HFFc6 (cell line): ENCODE measurements at places on chromosomes 4 and X. TPM values are rescaled to one million over a fixed set of nuclear protein-coding genes. Genes with fewer than 3 reads are reported as not detected.

DNA sequence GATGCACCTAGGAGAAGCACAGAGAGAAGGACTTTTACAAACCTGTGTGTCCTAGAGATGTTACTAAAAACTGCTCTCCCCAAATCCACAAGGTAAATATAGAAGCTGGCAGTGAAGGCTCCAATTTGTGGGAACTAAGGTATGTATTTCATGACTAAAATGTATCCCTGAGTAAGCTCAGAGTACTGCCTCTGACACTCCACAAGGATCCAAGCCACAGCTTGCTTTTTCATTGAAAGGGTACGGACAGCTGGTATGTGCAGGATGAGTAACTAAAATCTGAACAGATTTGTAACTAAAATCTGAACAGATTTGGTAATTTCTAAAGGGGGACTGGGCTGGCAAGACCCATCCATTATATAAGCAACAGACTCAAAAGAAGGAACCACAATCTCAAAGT is 187.6 kb downstream of the DCLK2 start:
- DNase-seq = no peak

- no peak for DNase-seq
Measured at GRCh38 chrX:154068560-154068959, 29.0 kb downstream of the MECP2 start.

- DNase-seq = no peak
Measured at GRCh38 chr4:119105605-119106004, 30.0 kb upstream of the MYOZ2 start.

- DNase-seq = no peak
Measured at GRCh38 chr4:8552581-8553205, 27.5 kb upstream of the GPR78 start.

GRCh38 chrX:13898083-13898482 is 81.2 kb upstream of the GPM6B start:
- peak; percentile 9 for DNase-seq

GRCh38 chr4:93327346-93327745 is 501.2 kb upstream of the ATOH1 start:
- DNase-seq = no peak

DNA sequence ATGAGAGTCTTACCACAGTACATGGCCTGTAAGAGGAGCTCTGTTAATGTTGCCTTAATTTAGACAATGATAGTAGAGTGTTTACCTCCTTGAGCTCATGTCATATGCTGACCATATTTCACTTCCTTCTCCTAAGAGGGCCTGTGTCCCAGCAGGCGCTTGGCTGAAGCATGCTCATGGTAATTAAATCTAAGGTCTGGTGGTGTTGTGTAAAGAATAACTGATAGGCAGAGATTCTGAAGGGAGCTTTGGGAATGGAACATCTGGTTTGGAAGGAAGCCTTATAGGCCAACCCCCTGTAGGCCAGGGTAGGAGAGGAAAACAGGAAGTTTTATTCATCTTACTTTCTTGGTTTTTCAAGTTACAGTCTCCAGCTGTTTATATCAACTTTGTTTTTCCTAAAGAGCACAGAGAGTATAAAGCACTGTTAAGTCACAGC is 300.2 kb downstream of the USP46 start:
- DNase-seq = no peak

DNA sequence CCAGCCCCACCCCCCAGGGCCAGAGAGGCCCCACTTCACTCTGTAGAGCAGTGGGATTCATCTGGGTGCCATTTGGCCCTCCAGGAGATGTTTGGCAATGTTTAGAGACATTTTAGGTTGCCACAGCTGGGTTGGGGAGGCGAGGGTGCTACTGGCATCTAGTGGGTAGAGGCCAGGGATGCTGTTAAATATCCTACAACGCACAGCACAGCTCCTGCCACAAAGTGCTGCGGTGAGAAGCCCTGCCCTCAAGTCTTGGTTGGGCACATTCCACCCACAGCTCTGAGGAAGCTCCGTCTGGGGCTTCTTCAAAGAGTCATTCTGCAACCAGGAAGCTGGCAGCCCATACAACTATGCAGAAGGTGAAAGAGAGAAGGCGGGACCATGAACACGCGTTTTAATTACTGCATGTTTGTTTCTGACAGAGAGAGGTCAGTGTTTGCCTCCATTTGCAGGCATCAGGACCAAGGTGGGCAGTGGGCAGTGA is 48.1 kb upstream of the FAM9C start:
- no peak for DNase-seq

DNA sequence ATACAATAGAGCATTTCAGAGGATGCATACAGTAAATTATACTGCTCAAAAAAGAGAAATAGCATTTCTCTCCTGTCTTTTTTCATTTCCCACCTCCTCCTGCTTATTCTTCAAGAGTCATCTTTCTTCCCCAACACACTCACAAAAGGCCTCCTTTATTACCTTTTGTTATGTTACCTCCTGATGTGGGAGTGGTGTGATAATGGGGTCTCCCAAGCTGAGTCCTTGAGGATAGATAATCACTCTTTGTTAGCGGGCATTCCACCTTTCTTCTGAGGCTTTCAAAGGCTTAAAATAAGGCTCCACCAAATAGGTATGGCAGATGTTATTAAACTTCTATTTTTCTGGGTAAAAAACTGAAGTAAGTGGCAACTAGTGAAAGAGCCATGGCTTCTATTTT is 159.8 kb downstream of the CPEB2 start:
- DNase-seq = no peak

GRCh38 chr4:129545599-129546278 is 449.8 kb downstream of the C4orf33 start:
- DNase-seq = no peak

GRCh38 chr4:680928-681645 is 6.7 kb downstream of the MYL5 start:
- DNase-seq = no peak

GRCh38 chr4:20276848-20277247 is 25.1 kb downstream of the SLIT2 start:
- DNase-seq = no peak

The MAGED2 gene
- total RNA-seq = 187 to 246 TPM (median 228 TPM) in 3 replicates

DNA sequence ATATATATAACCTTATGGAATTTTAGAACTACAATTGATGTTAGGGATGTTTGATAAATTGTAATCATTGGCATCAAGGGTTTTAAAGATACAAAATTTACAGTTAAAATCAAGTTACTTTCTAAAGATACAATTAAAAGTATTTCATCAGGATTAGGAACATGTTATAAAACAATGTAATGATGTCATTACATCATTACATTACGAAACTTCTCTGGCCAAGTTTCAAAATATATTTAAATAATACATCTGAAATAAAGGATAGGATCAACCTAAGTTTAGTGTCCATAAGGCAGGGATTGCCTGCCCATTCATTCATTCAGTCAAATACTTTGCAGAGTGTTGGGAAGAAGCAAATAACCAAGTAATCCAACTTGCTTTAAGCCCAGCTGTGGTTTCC is 75.1 kb downstream of the TENM3 start:
- DNase-seq = no peak

The KCTD8 gene
- not detected in 3 replicates for total RNA-seq

DNA sequence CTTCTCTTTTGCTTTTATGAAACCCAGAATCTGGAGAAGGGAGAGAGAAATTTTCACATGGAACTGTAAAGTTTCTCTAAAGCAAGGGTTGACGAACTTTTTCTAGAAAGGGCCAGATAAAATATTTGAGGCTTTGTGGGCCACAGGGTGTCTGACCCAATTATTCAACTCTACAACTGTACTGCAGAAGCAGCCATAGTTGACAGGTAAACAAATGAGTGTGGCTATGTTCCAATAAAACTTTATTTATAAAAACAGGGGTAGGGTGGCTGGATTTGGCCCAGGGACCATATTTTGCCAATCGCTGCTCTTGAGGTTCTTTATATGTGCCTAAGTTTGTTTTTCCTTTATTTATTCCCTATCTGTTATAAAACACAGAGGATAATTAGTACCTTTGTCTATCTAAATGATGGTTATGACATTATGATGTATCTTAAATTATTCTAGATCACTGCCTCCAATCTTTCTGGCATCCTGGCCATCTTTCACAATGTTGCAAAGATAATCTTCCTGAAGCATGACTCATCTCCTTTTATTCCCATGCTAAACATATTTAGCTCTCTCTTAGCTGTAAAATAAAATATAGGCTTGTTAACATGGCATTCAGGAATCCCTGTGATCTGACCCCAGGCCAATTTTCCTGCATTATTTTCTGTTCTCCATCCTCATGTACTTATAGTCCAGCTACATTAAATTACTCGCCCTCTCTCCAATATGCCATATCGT is 106.8 kb upstream of the CBLL2 start:
- DNase-seq = peak; percentile 1

GRCh38 chrX:4179031-4179430 is 465.6 kb upstream of the PRKX start:
- DNase-seq = no peak

- no peak for DNase-seq
Measured at GRCh38 chrX:24266996-24267395, 46.9 kb downstream of the SUPT20HL2 start.

The PCSK1N gene
- total RNA-seq = not detected in 3 replicates

The HSFX4 gene
- total RNA-seq = not detected in 3 replicates

DNA sequence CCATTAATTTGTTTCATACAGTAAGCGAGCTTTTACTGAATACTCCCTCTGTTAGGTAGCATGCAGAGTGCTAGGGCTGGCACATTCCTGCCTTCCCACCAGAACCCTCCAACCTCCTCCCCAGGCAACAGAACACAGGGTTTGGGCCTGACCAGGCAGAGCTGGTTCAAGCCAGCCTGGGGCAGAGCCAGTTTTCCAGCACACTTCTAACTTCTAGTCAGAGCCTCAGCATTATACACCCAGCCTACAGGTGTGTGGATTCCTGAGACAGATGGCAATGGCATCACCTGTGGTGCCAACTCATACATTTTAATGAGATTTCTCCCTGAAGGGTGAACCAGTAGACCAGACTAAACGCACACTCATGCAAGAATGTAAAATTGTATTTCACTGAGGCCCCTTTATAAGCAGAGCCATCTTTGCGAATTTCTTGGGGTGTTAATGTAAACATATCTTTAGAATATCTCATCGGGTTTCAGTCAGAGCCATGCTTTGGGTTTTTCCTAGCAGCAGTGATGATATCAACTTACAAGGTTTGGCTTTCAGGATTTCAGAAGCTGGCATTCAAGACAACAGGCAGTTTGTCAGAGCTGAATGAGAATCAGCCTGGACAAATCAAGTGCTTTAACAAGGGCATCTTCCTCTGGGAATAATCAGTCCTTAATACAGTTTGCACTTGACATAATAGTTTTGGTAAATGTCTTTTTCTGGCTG is 92.0 kb downstream of the GATB start:
- peak; percentile 18 for DNase-seq

DNA sequence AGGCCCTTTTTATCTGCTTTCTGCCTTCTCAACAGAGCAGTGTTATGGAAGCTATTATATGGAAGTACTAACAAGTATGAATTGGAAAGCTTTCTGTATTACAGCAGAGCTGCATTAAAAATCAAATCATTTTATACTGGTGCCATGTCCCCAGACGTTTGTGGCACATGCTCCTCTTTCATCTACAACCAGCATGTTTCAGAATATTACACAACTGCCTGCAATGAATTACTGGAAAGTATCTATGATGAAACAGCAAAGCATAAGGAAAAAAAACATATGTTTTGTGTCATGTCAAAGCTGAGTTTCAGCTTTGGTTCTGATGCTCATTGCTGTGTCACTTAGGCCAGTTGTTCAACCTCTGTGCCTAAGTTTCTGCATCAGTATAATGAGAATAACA is 576.8 kb downstream of the GBA3 start:
- DNase-seq = no peak

The CT45A10 gene
- total RNA-seq = not detected in 3 replicates

GRCh38 chr4:123450393-123450792 is 53.8 kb downstream of the SPRY1 start:
- DNase-seq = no peak

GRCh38 chrX:7262551-7262950 is 114.6 kb upstream of the PUDP start:
- no peak for DNase-seq

The LRCH2 gene
- 5.4 to 7.6 TPM (median 5.7 TPM) in 3 replicates for total RNA-seq

- no peak for DNase-seq
Measured at GRCh38 chr4:57219431-57219830, 109.2 kb upstream of the IGFBP7 start.

The TMEM156 gene
- 0.46 to 0.81 TPM (median 0.48 TPM) in 3 replicates for total RNA-seq

- DNase-seq = no peak
Measured at GRCh38 chrX:37371578-37371991, 22.4 kb downstream of the PRRG1 start.

The SYAP1 gene
- total RNA-seq = 34.1 to 39.2 TPM (median 37.4 TPM) in 3 replicates

DNA sequence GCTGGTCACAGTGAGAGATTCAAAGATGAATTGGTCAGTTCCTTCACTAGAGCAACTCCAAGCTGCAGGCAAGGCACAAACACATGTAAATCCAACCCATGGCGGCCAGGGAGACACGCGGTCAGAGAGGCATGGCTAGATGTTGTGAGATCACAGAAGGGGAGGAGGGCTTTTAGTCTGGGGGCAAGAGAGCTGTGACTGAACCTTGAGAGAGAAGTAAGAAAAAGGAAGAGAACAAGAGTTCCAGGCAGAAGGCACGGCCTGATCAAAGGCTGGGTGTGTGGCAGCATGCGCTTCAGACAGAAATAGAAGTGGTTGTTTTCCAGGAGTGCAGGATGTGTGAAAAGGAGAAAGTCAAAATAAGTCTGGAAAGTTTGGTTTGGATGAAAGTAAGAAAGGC is 15.9 kb downstream of the CCDC149 start:
- DNase-seq = no peak

The OCIAD1 gene
- total RNA-seq = 146 to 177 TPM (median 175 TPM) in 3 replicates

DNA sequence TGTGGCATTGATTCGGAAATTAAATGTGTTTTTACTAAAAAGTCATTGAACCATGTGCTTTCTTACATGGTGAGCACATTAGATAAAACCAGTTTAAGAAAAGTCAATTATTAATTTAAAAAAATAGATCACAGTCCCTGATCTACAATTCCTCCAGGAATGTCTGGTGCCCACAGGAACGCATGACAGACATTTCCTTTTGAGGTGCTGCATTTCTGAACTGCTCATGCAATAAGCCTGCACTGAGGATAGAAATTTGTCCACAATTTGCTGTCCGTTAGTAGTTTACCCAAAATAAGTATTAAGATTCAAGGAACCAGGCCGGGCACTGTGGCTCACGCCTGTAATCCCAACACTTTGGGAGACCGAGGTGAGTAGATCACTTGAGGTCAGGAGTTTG is 8.2 kb upstream of the ADAMTS3 start:
- DNase-seq = no peak

DNA sequence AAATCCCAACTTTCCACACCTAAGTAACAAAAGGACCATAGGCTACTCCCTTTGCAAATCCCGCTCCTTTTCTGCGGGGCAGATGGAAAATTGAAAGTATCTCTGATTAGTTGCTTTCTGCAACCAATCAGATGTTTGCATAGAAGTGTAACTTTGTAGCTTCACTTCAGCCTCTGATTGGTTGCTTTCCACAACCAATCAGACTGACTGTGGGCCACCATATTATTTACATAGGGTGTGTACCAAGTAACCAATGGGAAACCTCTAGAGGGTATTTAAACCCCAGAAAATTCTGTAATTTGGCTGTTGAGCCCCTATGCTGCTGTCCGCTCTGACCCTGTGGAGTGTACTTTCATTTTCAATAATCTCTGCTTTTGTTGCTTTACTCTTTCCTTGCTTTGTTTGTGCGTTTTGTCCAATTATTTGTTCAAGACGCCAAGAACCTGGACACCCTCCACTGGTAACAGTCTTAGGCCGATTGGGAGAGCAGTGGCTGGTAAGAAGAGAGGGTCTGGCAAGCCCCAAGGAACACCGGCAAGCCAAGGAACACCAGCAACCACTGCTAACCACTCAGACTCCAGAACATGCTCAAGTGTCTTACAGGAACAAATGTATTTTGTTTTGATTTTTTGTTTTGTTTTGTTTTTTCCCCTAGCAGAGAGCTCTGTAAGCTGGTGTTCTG is 125.5 kb upstream of the MAP3K15 start:
- no peak for DNase-seq
